Urothelium cell line (cell line): ENCODE measurements at places on chromosomes 7 and 10.
A peak's percentile ranks its signal among the peaks of the same experiment; 100 is the strongest.

- DNase-seq, result no peak
Measured at GRCh38 chr10:92493362-92493761, 80.5 kb downstream of the IDE start.

DNA sequence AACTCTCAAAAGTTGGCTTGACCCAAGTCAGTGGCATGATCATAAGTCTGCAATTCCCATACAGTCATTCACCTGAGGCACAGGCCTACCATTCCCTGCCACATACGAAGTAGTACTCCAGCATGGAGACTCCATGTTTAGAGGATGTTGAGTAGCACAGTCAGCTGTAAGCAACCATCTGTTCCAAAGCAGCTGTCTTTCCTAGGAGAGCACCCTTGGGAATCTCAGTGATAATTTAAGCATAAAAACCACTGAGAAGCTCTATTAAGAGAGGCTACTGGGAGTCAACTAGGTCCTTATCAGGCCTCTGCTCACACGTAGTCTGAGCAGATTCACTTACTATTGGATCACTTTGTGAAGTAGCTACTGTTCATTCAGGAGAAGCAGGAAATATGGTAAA is 61.6 kb upstream of the UNC5B start:
- DNase-seq, result no peak

DNA sequence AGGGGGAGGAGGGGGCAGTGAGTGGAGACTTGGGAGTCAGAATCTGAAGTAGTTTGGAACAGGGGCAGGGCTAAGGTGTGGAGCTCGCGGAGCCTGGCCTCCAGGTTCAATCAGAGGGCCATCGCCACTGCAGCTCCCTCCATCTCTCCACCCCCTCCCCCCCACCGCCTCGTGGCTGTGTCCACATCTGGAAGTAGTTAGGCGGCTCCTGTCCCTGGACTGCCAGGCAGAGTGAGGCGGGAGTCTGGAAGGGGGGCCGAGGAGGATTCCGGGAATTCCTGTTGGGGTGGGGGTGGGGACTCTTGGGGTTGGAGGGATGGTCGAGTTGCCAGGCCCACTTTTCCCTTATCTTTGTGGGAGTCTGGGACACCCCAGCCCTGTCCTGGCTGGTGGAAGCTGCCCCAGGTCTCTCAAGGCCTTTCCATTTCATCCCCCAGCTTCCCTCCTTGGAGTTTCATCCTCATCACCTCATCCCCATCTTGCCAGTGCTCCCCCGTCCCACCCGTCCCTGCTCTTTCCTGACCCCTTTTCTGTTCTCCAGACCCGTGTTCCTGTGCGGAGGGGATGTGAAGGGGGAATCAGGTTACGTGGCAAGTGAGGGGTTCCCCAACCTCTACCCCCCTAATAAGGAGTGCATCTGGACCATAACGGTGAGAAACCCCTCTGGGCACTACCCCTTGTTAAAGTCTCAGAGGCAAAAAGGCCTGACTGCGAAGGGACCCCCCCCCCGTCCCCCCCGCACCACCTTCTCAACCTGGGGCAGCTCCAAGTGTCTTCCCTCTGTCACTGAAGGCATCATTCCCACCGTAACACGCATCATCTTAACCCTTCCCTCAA is 944 bp downstream of the PCOLCE start:
- peak; percentile 82 for DNase-seq

DNA sequence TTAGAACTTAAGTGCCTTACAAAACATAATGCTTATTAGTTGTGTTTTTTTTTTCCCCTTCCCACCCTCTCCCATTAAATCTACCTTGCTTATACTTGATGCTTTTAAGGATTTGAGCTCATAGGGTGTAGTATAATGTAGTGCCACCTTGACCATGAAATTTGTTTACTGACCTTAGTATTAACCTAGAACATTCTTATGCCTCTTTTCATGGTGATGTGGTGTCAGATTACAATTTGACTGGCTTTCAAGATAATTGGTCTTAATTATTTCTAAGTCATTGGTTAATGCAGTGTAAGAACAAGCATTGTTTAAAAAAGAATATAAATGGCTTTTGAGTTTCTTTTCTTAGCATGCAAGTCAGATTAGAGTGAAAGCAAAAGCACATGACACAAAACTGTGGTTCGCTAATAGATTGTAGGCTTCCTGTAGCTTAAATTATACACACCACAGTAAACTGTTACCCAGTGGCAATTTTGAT is 61.8 kb downstream of the ADD3 start:
- no peak for DNase-seq

DNA sequence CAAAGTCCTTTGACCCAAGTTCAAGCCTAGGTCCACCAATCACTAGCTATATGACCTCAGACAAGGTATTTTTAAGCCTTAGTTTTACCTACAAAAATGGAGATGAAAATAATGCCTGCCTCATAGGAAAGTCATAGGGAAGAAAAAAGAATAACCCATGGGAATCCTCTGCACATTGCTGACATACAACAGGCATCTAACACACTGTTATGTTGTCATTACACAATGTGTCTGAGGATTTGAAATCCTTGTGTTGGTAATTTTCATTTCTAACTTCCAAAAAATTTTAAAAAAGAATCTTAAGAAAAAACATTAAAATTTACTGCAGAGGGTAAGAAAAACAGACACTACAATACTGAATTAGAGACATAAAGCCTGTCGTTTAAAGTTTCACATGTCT is 5.7 kb downstream of the ANK3 start:
- no peak for DNase-seq

DNA sequence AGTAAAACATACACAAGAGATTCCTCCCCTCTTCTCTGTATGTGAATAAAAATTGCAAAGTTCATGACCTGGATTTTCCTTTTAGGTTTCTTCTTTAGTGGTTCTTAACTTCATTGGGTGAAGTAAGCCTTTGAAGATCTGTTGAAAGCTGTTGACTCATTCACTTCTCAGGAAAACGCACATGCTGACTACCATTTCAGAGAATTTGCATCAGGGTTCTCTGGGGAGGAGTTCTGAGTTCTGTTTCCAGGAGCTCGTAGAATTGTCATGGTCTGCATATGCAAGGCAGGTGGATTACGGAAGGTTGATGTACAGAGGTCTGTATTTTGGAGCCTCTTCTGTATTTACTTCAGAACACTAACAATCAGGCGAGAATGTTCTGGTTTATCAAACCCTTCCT is 962 bp upstream of the SLC26A4 start:
- peak; percentile 12 for DNase-seq

DNA sequence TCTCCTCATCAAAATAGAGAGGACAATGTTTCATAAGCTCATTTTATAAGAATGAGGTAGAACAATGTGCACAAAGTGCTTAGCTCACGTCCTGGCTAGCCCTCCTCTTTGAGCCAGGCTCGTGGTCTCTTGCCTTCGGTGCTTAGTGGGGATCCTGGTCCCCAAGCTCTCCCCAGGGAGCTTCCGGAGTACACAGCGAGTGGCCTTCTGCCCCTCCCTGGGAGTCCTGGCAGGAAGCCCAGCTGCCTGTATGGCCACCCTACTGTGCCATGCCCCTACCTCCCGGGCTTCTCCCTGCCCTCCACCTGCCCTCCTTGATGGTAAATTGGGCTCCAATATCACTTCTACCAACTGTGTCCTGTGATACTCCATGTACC is 868 bp downstream of the MYO1G start:
- DNase-seq, result no peak

- no peak for DNase-seq
Measured at GRCh38 chr10:31604096-31604495, 285.1 kb downstream of the ZEB1 start.

DNA sequence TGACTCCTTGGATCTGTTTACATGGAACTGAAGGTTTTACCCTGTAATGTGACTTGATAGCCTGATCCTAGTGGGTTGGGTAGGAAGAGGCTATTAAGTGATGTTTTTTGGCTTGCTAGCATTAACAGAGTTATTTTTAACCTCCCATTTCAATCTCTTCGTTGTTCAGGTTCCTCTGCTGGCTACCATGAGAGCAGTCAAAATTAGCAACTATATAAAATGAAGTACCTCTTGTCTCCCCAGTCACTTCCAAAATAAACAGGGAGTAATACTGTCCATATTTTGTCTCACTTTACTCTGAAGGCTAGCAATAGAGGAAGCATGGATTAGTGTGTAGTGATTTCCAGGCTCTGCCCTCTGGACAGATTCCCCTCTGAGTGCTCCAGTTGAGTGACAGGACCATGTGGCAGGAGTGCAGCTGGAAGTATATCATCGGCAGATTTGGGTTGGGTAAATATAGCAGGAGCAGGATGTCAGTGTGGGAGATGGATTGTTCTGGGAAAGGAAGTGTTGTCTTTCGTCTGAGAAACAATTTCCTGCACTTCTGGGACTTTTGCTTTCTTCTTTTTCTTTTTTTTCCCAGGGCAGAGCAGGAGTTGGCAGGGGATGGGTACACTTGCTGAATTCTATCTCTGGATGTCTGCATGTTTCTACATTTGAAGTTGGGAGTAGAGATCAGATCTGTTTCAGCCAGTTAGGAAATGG is 35.2 kb downstream of the GBF1 start:
- no peak for DNase-seq

DNA sequence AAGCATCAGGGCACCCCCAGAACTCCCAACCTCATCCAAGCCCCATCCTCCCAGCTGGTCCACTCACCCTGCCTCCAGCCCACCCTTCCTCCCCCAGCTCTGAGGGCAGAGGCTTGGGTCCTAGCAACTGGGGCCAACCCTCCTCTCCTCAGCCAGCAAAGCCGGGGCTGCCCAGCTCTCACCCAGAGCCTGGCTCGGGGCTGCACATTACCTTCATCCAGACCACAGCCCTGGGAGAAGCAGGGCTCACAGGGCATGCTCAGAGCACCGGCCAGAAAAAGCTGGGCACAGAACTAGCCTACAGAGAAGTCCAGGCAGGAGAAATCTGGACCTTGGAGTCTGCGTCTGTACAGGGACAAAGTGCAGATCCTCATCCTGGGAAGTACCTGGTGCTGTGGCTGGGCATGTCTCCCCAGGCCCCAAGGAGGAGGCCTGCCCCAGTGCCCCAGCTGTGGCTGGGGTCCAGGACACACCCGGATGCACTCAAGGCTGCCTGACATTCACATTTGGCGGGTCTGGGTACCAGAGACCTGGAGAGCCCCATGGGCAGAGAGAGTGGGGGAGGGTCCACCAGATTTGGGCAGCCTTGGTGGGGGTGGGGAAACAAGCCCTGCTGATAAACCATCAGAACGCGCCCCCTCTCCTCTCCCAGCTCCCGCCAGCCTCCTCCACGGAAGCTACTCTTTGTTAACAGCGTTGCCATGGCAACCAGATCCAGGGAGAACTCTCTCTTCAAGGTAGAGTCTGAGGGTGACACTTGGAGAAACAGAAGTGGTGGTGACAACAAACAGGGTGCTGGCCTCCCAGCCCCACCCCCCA is 5.1 kb downstream of the RASGEF1A start:
- peak; percentile 21 for DNase-seq

GRCh38 chr7:132771301-132771730 is 195.0 kb upstream of the PLXNA4 start:
- DNase-seq, result no peak
